ENCODE measurements at places on chromosomes 2 and 18.

DNA sequence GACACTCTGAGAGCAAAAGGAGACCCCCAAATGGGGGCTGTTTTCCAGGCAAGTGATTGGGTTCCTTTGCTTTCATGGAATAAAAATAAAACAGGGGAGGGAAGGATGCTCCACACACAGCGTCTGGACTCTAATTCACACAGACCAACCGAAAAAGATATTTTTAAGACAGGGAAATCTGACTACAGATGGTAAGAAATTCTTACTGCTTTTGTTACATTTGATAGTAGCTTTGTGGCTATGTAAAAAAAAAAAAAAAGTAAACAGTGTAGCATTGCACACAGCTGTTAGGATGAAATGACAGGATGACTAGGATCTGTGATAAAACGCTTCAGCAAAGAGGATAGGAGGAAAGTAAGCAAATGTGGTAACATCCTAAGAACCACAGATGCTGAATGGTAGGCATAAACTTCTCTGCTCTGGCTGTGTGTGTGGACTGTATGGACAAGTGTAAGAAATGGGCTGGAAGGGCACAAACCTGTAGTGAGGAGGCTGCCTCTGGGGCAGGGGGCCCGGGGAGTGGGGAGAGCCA is 207.6 kb downstream of the ANAPC1 start:
- peak; percentile 70 for DNase-seq

GRCh38 chr2:98158305-98158704 is 71.3 kb downstream of the VWA3B start:
- no peak for DNase-seq

- peak; percentile 40 for DNase-seq
Observed at GRCh38 chr2:117832905-117833613, 18.6 kb downstream of the DDX18 start.

- DNase-seq, result peak; percentile 69
Observed at GRCh38 chr2:190809139-190809764, 71.4 kb upstream of the GLS start.

- no peak for DNase-seq
Observed at GRCh38 chr2:207603486-207603885, 21.7 kb downstream of the METTL21A start.

DNA sequence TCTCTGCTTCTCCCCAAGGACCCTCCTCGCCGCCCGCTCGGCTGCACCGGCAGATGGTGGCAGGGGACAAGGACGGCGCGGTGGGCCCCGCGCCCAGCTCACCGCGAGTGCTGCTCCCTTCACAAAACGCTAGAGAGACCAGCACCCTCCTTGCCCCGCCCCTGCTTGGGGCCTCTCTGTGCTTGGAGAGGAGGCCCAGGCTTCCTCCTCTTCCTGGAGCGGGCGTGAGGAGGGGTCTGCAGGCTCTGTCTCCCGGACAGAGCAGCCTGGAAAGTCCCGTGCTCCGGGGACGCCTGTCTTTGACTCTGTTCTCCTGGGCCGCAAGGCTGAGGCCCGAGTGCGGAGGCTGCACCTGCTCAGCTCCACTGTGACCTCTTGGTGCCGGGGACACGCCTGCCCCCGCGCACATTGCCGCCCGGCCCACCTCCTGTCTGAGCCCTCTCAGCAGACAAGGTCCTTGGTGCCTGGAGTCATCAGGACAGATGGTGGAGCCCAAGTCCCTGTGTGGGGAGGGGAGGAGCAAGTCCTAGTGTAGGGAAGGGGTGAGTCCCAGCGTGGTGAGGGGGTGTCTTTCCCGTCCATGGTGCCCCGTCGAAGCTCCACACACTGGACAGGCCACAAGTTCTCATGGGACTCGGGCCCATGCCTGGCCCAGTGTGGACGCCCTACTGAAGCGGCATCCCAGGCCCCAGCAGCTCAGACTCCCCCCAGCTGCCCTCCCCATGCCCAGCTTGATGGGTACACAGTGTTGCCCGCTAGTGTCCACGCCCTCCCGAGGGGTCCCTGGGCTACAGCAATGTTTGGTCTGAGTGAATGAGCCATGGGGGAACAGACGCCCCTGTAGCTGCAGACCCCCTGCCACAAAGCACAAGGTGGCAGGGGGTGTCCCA is 33.8 kb downstream of the RTP5 start:
- DNase-seq, result no peak

All from fibroblast of villous mesenchyme (primary cell).